NCI-H460 (cell line): ENCODE measurements at places on chromosomes 12 and 14. TPM values are rescaled to one million over a fixed set of nuclear protein-coding genes. Genes with fewer than 3 reads are reported as not detected.

The KRT74 gene
- total RNA-seq: not detected in 2 replicates

The NOVA1 gene
- total RNA-seq: 4.2 and 5.0 TPM in 2 replicates

The LGR5 gene
- not detected in 2 replicates for total RNA-seq

The SLC38A4 gene
- 0.12 and 0.46 TPM in 2 replicates for total RNA-seq

The STRN3 gene
- 38.0 and 45.9 TPM in 2 replicates for total RNA-seq

The HSPB8 gene
- 35.8 and 36.9 TPM in 2 replicates for total RNA-seq

The KRT85 gene
- total RNA-seq: not detected in 2 replicates

The LRTM2 gene
- not detected in 2 replicates for total RNA-seq

The SMIM41 gene
- total RNA-seq: 0.12 TPM in 1 of 2 replicates, not detected in the other

The ASB2 gene
- not detected in 2 replicates for total RNA-seq

The LALBA gene
- total RNA-seq: not detected in 2 replicates

The AICDA gene
- not detected in 2 replicates for total RNA-seq

The RNASE7 gene
- not detected in 2 replicates for total RNA-seq

The PTPRR gene
- 0.64 and 0.78 TPM in 2 replicates for total RNA-seq

The BRI3BP gene
- total RNA-seq: 23.3 and 23.7 TPM in 2 replicates

The MLF2 gene
- total RNA-seq: 96.3 and 98.8 TPM in 2 replicates

The SLC10A1 gene
- 0.17 TPM in 1 of 2 replicates, not detected in the other for total RNA-seq

The CCDC88C gene
- 8.5 and 14.7 TPM in 2 replicates for total RNA-seq

The LRRC10 gene
- not detected in 2 replicates for total RNA-seq

The SRRM4 gene
- 0.03 TPM in 1 of 2 replicates, not detected in the other for total RNA-seq

The IL31 gene
- total RNA-seq: not detected in 2 replicates

The ACTN1 gene
- 70.5 and 71.1 TPM in 2 replicates for total RNA-seq

The DBX2 gene
- not detected in 2 replicates for total RNA-seq

The GPX2 gene
- not detected in 2 replicates for total RNA-seq

The NGDN gene
- total RNA-seq: 95.6 and 99.4 TPM in 2 replicates

The TAS2R13 gene
- total RNA-seq: 0.35 and 0.87 TPM in 2 replicates

The PIWIL1 gene
- 0.02 TPM in 1 of 2 replicates, not detected in the other for total RNA-seq

The ACRBP gene
- 0.40 TPM in 1 of 2 replicates, not detected in the other for total RNA-seq

The TAS2R8 gene
- total RNA-seq: not detected in 2 replicates
